ENCODE measurements at places on chromosomes 11 and 22.

GRCh38 chr22:31238057-31238456 lies 26.0 kb downstream of the LIMK2 start:
- DNase-seq = no peak

DNA sequence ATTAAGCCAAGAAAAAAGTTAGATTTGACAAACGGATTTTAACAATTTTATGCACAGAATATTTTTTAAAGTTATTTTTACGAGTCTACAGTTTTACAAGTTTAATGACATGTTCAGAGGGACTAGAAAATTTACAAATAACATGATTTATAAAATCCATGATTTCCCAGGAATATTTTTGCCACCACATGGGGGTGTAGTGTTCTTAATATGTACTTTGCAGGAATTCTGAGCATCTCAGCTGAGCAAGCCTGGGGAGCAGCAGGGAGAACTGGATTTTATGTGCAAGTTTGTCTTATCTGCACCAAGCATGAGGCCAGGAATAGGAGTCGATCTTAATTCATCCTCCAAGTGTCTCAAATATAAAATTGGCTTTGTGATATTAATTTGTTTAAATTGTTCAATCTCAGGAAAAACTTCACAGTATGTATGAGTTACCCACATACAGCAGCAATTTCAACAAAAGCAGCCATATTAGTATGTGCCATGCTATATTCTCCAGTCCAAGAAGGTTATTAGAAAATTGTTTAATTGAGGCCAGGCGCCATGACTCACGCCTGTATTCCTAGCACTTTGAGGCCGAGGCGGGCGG lies 826.3 kb downstream of the DLG2 start:
- peak; percentile 1 for DNase-seq

DNA sequence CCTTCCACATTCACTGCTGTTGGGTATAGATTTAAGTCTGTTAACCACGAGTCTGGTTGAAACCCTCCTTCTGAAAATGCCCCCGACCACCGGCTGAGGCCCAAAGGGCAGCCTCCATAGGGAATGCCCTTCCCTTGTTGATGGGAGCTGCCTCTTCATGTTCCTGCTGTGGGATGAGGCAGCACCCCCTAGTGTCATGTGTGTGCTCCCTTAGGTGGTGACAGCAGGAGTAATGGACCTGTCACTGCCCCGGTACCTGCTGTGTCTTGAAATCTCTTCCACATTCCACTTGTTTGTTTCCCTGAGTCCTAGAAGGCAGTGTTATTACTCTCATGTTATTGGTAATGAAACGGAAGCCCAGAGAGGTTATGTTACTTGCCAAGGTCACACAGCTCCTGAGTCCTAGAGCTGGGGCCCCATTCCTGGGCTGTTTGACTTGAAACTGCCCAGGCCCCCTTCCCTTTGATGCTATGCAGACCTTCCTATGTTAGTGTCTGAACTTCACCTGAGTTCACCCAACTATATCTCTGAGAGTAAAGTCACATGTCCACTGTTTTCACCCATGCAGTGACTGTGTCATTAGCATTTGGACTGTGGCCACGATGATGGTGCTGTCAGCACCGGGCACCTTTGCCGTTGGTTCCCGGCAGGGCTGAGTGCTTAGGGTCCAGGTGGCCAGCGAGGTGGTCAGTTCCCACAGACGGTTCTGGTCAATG lies 234.3 kb downstream of the TBC1D22A start:
- no peak for DNase-seq

DNA sequence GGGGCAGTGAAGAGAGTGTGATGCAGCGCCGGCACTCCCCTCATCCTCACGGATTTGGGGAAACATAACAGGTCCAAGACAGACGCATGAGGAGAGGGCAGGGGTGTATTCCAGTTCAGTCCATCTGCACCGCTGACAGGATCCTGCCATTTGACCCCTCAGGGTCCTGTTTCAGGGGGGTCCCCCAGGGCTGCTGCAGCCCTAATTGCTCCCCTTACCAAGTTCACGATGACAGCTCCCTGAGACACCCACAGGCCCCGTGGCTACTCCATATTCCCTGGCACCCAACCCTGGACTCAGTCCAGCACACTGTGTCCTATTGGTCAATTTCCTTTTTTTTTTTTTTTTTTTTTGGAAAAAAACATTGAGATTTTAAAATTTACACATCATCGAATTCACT lies 41.5 kb downstream of the SHANK2 start:
- DNase-seq = no peak

DNA sequence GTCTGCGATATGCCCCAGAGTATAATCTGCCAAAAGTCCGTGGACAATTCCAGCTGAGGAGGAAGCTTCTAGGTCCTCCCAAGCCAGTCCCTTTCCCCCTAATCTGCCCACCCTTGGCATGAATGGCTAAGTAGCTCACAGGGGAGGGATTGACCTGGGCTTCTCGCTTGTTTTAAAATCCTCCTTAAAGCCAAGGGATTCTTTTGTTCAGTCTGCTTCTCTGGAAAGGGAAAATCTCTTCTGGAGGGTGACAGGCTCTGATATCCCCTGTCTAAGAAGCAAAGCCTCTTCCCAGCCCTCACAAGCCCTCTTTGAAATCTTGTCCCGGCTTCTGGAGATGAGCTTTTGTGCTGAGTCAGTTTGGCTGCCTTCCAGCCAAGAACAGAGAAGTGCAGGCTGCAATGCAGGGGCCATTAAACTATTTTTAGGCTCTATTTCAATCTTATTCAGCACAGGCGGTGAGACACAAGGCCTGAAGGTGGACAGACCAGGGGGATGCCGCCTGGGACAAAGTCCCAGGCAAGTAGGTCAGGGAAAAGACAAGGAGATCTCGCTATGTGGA lies 23.9 kb downstream of the NEFH start:
- no peak for DNase-seq

DNA sequence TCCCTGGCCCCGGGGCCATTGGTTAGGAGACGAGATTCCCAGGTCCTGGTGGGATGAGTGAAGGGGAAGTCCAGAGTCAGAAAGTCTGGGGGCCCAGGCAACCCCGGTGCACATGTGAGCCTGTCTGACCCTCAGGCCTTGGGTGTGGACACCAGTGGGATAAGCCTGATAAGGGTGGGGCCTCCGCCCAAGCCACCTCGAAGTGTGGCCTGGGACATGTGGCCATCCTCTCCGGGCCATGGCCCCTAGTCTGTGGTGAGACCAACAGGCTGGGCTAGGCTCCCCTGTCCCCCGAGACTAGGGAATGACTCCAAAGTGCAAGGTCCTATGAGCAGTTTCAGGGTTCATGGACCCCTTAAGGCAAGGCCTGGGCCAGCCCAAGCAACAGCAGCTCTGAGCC lies 6.3 kb downstream of the CABP7 start:
- DNase-seq = no peak

DNA sequence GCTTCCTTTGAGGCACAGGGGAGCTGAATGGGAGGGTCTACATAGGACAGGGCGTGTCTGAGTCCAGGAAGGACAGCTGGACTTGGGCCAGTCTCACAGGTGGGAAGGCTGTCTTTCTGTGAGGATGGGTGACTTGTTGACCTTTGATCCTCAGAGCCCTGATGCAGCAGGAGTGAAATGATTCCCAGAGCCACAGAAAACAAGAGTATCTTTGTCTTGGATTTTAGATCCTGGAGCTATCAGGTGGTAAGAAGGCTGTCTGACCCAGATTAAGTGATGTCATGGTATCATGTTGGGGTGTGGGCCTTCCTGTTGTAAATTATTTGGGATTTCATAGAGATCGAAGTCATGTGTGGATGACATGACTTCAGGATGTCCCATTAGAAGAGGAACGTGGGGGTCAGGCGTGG lies 15.0 kb downstream of the PTPRJ start:
- no peak for DNase-seq

GRCh38 chr22:27833803-27834202 lies 32.2 kb upstream of the MN1 start:
- no peak for DNase-seq

GRCh38 chr11:8913961-8914660 lies 3.1 kb downstream of the AKIP1 start:
- DNase-seq = peak; percentile 61

- DNase-seq = no peak
Observed at GRCh38 chr22:47115518-47115890, 353.1 kb downstream of the TBC1D22A start.

Measured in NCI-H1105 (cell line).